Stimulated activated CD4-positive, alpha-beta T cell treated with anti-CD3 and anti-CD28 coated beads, Interleukin-2, amount 100 ng/mL, for 24 hours (primary cell): ENCODE measurements at places on chromosomes 7 and 10.

DNA sequence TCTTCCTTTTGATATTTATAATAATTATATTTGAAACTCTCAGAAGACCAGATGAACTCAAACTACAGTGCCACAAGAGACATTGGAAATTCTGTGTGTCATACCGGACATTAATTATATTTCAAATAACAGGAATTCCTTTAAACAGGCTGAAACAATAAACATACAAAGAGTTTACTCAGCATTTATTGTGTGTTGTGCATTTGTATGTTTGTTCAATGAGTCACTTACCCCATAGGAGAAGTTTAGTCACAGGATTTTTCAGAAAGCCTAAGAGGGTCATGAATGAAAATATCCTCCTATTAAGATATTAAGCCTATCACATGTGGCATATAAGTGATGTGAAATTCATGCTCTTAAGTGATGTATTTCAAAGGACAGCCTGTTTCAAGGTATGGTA, 566.8 kb downstream of the CNTNAP2 start:
- DNase-seq: no peak

GRCh38 chr7:65338346-65338745, 35.3 kb upstream of the ZNF92 start:
- no peak for DNase-seq

- no peak for DNase-seq
Measured at GRCh38 chr10:34407324-34407805, 407.7 kb downstream of the PARD3 start.

GRCh38 chr7:121352323-121352722, 23.5 kb downstream of the WNT16 start:
- DNase-seq: no peak

- no peak for DNase-seq
Measured at GRCh38 chr10:31341552-31341951, 22.5 kb downstream of the ZEB1 start.

DNA sequence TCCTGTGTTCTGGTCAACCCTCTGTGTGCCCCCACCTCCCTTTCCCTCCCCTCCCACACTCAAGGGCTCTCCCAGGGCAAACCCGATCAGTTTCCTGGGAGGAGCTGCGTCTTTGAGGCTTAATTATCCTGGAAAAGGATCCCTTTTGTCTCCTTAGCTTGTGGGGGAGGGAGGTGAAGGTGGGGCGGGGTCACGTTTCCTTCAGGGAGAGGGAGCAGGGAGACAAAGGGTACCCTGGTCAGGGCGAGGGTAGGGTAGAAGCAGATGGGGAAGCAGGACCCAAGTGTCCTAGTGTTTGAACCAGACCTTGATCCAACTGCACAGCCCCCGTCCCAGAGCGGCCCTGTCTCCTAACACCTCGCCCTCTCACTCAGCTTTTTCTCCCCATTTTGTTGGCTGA, 90.1 kb downstream of the HIF1AN start:
- DNase-seq: no peak

DNA sequence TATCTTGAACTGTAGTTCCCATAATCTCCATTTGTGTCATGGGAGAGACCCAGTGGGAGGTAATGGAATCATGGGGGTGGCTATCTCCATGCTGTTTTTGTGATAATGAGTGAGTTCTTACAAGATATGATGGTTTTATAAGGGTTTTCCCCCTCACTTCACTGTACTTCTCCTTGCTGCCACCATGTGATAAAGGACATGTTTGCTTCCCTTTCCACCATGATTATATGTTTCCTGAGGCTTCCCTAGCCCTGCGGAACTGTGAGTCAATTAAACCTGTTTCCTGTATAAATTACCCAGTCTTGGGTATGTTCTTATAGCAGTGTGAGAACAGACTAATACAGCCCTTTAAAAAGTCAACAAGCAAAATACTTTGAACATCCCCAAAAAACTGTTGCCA, 427.7 kb downstream of the HTR7 start:
- no peak for DNase-seq

DNA sequence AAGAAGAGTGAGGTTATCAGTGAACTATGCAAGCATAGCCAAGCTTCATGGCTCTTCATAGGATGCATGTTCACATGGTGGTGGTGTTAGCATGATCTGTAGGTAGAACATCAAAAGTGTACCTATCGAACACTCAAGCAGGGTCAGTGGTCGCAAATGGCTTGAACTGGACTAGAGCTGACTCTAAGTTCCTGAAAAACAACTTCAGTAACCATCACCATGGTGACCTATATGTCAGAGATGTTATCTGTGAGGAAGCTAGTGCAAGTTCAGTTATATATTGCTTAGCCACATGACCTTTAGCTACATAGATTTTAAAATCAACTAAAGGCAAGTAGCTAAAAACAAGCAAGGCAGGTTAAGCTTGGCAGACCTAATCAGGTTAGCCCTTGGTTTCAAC, 163.1 kb upstream of the AGR3 start:
- no peak for DNase-seq

DNA sequence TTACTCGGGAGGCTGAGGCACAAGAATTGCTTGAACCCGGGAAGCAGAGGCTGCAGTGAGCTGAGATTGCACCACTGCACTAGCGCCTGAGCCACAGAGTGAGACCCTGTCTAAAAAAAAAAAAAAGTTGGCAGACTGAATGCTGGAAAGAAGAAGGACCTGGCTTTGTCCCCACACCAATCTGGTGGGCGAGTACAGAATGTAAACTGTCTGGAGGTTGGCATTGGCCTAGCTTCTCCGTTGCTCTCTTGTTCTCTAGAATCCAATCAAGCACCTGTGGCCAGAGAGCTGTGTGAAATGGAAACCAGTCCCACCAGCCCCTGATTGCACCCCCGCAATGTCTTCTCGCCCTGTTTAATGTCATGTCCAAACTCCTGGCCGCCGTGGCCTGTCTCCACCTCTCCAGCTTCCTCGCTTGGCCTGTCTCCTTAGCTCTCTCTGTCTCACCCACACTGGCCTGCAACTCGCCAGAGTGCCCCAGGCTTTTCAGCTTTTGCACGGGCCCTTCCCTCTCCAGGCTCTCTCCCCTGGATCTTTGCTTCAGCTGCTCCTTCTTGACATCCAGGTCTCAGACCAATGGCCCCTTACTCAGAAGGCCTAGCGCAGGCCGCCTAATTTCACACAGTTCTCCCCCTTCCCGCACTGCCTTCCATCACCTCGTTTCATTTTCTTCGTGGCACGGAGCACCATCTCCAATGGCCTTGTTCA, 670 bp upstream of the AGK start:
- DNase-seq: no peak

DNA sequence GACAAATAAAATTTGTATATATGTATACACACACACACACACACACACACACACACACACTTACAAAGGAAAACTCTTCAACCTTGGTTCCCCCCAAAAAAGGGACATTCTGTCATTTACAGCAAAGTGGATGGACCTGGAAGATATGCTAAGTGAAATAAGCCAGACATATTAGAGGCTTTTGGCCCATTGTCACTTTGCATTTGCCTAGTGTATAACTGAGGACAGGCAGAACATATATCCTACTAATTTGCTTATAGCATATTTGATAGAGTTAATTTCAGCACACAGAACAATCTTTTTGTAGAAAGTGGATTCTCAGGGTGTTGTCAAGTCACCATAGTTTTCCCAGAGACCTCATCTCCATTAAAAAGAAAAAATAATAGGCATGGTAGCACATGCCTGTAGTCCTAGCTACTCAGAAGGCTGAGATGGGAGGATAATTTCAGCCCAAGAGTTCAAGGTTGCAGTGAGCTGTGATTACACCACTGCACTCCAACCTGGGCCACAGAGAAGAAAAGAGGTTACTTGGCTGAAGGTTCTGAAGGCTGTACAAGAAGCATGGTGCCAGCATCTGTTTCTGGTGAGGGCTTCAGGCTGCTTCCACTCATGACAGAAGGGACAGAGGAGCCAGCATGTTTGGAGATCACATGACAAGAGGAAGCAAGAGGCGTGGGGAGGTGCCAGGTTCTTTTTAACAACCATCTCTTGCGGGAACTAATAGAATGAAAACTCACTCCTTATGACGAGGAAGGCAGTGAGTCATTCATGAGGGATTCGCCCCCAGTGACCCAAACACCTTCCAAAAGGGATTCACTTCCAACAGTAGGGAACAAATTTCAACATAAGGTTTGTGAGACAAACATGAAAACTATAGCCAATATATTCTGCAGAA, 135.6 kb downstream of the TMEM168 start:
- DNase-seq: no peak

- no peak for DNase-seq
Measured at GRCh38 chr10:98212196-98212595, 55.8 kb downstream of the LOXL4 start.

GRCh38 chr10:13831711-13832141, 245.0 kb downstream of the PRPF18 start:
- no peak for DNase-seq

- no peak for DNase-seq
Measured at GRCh38 chr7:135855846-135856245, 107.2 kb upstream of the FAM180A start.

DNA sequence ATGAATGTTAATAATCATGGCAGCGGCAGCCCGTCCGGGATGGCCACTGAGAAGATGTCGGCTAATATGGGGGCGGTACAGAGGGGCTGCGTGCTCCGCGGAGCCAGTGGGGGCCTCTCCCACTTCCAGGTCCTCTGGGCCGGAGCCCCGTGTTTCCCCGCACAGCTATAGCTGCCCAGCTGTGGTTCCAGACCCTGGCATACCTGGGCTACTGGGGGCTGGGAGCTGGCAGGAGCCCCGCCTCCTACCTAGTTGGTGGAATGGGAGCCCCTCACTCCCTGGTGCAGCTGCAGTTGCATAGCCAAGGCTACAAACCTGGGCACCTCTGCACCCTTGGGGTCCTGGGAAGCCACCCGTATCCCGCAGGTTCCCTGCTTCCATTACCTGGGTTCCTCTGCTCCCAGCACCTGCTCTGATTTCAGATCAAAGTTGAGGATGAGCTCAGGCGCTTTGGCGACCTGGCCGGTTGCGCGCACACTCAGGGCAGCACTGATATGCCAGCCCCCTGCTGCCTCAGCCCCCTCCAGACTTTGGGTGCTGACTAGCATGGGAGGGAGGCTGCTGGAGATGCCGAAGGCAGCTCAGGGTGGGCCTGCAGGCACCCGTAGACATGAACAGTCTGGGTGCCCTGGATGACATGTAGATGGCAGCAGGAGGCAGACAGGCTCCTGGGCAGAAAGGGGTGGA, 236.5 kb upstream of the SEMA3D start:
- DNase-seq: no peak

DNA sequence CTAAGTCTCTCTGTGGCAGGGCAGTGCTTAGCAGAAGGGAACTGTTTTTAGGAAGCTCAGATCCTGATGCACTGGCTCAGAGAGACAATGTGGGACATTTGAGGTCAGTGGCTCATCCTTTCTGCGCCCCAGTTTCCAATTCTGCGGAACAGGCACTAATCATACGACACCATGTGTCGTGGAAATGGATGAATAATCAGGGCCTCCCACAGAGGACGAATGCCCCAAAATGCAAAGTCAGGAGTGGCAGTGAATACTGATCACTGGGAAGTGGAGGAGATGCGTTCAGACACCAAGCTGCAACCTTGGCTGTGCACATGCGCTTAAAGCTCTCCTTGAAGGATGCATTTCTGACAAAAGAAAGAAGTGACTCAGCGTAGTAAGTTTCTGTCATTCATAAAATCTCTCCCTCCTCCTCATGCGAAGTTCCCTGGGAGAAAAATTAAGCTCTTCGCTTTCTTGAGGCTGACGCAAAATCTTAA, 21.9 kb upstream of the ECHDC3 start:
- DNase-seq: no peak

GRCh38 chr7:20441991-20442441, 111.3 kb downstream of the ITGB8 start:
- no peak for DNase-seq

GRCh38 chr7:77800158-77800557, 1.6 kb downstream of the PHTF2 start:
- no peak for DNase-seq

DNA sequence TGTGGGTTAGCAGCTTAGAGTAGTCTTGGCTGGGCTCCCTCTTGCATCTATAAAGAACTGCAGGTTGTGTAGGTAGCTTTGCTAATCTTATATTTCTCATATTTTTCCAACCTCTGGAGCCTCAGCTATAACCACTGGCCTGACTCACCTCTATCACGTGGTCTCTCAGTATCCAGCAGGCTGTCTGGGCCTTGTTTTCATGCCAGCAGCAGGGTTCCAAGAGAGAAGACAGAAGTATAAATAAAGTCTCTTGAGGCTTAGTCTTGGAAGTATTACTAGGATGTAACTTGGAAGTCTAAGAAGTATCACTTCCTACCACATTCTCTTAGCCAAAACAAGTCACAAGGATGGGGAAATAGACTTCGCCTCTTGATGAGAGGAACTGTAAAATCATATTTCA, 73.3 kb downstream of the WIPF3 start:
- no peak for DNase-seq

GRCh38 chr10:63388421-63389031, 77.3 kb downstream of the JMJD1C start:
- DNase-seq: no peak

DNA sequence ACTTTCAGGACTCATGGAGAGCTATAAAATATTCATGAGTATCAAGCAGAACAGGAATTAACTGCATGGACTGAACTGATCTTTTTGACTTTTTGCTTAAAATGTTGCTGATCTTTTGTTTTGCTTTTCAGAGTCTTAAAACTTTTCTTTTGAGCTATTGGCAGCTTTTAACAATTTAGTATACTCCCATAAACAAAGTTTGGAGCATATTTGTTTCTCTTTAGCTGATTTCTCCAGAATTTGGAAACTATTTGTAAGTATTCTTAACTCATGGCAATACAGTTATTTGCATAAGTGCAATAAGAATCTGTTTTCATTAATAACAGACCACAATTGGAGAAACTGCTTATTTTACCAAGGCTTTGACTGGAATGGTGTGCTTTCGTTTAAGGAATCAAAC, 73.4 kb upstream of the C1GALT1 start:
- no peak for DNase-seq

- no peak for DNase-seq
Measured at GRCh38 chr10:105879401-105879800, 1238.3 kb downstream of the SORCS3 start.

- DNase-seq: no peak
Measured at GRCh38 chr7:155373359-155374273, 75.9 kb downstream of the INSIG1 start.
